ENCODE measurements at places on chromosomes 16 and 17.
A peak's percentile ranks its signal among the peaks of the same experiment; 100 is the strongest.

- DNase-seq = peak; percentile 57
Observed at GRCh38 chr17:859061-859823, 77.1 kb downstream of the MRM3 start.

- DNase-seq = no peak
Observed at GRCh38 chr17:35716897-35717465, 14.5 kb upstream of the RASL10B start.

GRCh38 chr16:30112197-30113030 lies 923 bp downstream of the GDPD3 start:
- peak; percentile 62 for DNase-seq

DNA sequence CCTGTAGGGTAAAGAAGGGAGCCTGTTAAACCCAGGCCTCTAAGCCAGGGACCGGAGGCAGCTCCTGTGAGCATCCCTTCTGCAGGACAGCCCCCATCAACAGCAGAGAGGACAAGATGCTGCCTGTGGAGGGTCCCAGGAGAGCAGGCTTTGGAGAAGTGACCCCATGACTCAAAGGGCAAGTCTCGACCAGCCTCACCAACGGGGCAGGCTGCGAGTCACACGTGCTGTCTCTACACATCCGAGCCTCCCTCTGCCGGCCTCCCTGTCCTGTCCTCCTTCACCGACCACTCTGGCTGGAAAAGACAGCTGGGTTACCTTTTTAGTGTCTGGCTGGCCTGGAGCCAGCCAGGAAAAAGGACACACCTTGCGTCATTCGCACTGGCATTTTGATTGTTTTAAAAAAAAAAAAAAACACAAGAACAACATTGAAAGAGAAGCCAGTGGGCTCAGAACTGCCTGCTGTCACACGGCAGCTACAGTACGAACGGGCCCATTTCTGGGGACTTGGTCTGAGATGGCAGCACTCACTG lies 74.5 kb upstream of the RCVRN start:
- no peak for DNase-seq

GRCh38 chr17:78558989-78559388 lies 18.2 kb downstream of the DNAH17 start:
- no peak for DNase-seq

GRCh38 chr16:66515596-66516508 lies 34.1 kb downstream of the TK2 start:
- DNase-seq = no peak

- no peak for DNase-seq
Observed at GRCh38 chr17:58402047-58402446, 15.3 kb downstream of the RNF43 start.

DNA sequence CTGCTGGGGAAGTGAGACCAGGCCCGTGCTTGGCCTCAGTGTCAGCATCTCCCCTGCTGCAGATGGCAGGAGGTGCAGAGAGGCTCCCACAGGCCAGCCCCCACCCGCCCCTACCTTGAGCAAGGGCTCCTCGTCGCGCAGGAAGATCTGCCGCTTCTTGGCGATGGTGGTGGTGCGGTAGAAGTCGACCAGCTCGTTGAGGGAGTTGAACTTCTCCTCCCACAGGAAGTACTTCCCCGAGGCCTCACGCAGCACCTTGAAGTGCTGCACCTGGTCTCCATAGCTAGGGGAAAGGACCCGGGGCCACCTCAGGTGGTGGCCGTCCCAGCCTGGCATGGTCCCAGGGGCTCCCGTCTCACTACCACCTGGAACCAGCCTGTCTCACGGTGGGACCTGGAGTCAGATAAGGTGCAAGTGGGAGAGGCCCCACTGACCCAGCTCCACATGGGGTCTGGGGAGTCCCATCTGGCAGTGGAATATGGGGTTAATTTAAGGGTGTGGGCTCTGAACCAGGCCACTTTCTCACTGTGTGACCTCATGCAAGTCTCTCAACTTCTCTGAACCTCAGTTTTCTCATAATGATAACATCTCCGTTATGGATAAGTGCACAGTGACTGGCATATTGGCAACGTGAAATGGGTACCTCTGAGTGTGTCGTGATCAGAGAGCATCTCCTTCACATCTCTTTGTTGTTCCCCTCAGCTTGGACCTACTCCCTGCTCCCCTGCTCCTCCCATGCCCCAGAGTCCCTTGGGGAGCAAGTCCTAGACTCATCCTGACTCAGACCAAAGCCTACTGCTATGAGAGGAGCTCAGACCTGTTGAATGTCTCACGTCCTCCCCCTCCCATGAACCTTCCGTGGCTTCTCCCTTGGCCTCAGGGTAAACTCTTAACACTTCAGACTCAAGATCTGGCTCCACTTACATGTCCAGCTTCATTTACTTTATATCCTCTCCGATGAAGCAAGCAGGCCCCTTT lies 19.8 kb upstream of the FAM83G start:
- no peak for DNase-seq

DNA sequence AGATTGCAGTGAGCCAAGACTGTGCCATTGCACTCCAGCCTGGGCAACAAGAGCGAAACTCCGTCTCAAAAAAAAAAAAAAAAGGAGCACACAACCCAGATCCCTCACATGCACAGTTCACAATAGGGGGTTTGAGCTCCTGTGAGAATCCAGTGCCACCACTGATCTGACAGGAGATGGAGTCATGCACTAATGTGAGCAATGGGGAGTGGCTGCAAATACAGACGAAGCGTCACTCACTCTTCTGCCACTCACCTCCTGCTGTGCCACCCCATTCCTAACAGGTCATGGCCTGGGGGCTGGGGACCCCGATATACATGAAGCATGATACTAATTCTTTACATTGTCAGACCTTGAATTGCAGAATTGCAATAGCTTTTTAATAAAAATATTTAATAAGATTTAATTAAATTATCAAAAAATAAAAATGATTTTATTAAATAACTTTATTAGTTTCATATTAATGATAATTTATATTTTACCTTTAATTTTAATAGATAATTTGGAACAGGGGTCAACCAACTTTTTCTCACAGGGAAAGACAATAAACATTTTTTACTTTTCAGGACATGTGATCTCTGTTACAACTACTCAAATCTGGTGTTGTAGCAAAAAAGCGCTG lies 171.4 kb downstream of the COPRS start:
- no peak for DNase-seq

DNA sequence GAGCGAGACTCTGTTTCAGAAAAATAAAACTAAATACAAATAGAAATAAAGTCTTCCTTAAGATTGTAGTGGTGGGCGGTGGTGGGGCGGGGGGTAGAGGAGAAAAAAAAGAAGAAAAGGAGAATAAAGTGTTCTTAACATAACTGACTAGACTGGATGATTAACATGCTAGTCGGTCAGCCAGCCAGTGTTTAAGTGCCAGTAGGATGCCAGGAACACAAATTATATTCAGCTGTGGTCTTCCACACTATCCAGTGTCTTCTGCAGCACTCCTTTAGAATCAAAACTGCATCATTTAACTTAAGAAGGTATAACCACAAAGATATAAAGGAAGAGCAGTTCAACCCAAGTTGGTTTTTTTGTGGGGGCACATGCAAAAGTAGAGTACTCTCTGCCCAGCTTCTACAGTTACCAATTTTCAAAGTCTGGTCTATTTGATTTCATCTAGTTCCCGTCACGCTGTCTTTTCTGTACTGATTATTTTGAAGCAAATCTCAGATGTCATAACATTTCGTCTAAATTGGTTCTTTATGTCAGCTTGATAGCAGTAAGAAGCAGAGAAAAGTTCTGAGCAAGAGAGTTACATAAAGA lies 15.8 kb downstream of the HEATR3 start:
- no peak for DNase-seq

DNA sequence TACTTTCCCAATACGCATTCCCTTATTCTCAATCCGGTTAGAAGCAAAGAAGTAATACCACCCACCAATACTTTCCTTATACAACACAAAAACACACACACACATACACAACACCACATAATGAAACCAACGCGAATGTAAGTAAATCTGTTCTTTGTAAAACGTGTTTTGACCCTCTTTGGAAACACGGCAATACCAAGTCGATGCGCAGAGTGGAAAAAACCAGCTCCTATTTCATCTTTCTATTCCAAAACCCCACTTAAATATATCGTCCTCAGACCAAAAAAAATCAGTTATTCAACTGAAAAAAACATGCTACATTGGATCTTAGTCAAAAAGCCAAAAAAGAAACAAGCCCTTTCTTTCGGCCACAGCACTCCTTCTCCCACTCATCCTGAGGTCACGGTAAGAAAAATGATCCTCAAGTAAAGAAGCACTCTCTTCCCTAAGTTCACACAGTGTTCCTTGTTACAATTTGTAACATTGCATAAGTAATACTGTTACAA lies 31.0 kb upstream of the ARL4D start:
- no peak for DNase-seq

- no peak for DNase-seq
Observed at GRCh38 chr17:8155996-8156245, 3.7 kb upstream of the PER1 start.

DNA sequence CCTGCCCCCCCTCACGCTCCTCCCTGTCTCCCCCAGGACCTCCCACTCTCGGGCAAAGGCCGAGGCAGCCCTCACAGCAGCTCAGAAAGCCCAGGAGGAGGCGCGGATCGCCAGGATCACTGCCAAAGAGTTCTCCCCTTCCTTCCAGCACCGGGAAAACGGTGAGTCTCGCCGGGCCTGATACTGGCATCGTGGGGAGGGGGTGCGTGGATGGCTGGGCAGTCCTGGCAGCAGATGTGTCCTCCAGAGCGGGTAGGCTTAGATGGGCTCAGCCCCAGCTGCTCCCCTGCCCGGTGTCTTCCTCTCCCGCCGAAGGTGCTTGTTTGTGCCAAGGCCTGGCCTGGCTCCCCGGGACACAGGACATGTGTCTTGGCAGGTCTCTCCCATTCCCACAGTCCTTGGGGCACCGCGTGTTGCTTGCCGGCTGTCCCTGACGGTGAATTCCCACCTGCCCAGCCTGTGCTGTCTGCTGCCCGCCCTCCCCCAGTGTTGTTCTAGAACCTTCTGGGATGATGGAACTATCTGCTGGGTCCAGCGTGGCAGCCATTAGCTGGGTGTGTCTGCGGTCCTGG lies 81.6 kb downstream of the KLHDC4 start:
- DNase-seq = no peak

Measured in D721Med (cell line).